ENCODE measurements at places on chromosomes 4 and X.

- DNase-seq = peak; percentile 82
Measured at GRCh38 chrX:34884817-34885216, 57.8 kb upstream of the FAM47B start.

- peak; percentile 28 for DNase-seq
Measured at GRCh38 chrX:11193035-11193469, 81.9 kb downstream of the HCCS start.

GRCh38 chr4:88753658-88754571 lies 56.3 kb upstream of the NAP1L5 start:
- no peak for DNase-seq

- no peak for DNase-seq
Measured at GRCh38 chr4:48813964-48814363, 16.9 kb upstream of the OCIAD1 start.

DNA sequence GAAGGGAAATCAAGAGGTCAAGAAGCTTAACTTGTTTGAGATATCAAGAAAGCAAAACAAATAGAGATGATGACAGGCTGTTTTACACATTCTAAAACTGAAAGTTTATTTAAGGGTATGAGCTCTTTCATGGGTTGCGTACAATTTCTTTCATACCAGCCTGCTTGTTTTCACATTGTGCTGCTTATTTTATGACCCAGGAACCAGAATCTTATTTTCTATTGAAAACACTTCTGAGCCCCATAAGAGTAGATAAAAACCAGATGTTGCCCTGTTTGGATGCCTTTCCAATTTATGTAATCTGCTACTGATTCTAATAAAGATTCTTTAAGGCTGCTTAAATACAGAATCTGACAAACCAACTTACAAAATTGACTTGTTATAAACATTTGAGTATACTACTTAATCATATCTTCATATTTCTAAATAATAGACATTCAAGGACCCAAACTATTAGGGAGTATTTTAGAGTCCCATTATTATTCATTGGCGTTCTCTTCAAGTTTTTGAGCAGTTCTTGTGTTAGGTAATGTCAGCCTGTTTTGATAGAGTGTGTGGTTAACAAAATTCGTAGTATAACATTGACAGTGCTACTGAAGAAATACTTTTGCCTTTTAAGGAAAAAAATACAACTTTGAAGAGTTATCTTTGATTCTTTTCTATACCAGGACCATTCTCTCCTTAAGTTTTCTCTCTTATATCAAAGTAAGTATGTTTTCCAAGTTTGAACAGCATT lies 74.4 kb downstream of the PDLIM5 start:
- DNase-seq = peak; percentile 85

GRCh38 chr4:41374490-41374889 lies 117.8 kb downstream of the UCHL1 start:
- DNase-seq = no peak

DNA sequence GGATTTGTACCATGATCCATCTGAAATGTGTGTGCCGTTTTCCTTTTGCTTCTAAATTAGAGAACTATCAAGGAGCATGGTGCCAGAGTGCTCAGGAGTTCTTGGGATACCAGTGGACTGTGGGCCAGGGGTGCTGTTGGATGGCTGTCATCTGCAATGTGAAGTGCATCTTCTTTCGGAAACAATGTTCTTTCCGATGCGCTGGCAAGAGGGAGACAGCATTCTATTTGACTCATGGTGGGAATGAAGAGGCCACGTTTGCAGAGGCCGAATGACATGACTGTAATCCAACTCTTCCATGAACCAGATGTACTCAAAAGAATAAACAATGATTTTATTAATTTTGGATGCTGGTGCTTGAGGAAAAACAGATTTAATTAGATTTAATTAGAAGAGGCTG lies 45.5 kb downstream of the SORCS2 start:
- peak; percentile 32 for DNase-seq

GRCh38 chr4:143539670-143540023 lies 26.1 kb downstream of the SMARCA5 start:
- DNase-seq = no peak

GRCh38 chr4:79381161-79381560 lies 26.9 kb downstream of the GK2 start:
- DNase-seq = no peak

GRCh38 chr4:24589448-24589847 lies 5.1 kb upstream of the DHX15 start:
- DNase-seq = no peak

DNA sequence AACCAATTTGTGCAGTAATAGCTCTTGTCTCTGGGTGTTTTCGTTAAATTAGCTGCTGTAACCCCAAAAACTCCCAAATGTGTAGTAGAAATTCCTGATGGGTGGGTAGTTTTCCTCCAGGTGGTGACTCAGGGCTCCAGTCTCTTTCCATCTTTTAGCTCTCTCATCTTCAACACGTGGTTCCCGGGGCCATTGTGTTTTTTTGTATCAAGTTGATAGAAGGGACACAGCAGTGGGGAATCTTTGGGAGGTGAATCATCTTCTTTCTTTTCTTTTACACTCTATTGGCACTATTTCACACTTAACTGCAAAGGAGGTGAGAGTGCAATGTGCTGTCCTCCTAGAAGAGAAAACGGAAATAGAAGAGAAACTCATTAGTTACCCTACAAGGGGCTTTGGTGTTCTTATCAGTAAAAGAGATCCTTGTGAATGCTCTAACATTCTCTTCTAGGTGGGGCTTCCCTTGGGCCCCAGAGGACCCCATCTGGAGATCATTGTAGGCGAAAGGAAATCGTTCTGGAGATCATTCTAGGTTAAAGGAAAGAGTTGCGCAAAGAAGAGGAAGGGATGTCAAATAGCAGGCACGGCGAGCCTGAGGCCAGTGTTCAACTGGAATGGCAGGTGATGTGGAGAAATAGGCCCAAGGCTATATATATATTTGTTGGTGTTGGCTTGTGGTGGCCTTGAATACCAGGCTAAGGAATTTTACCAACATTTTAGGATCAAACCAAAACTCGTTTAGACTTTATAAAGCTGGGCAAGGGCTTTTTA lies 68.2 kb upstream of the ACSL1 start:
- no peak for DNase-seq

DNA sequence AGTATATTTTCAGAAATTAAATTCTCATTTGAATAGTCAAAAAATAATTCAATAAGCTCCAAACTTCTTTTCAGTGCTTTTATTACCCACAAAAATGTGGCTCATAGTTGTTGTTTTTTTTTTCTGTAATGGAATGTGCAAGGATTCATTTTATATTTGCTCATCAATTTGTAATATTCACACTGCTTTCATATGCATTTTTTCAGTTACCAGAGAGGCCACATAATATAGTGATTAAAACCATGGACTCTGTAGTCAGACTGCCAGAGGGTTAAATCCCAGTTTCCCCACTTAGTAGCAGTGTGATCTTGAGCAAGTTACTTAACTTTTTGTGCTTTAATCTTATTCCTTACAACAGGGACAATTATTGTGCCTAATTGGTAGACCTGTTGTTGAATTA lies 64.5 kb downstream of the FAM9B start:
- peak; percentile 35 for DNase-seq

GRCh38 chr4:1746265-1746691 lies 25.0 kb downstream of the TACC3 start:
- DNase-seq = peak; percentile 72
